Stimulated activated CD8-positive, alpha-beta memory T cell treated with anti-CD3 and anti-CD28 coated beads, Interleukin-15, amount 100 ng/mL, for 24 hours (primary cell): ENCODE measurements at places on chromosomes 12 and 14.

DNA sequence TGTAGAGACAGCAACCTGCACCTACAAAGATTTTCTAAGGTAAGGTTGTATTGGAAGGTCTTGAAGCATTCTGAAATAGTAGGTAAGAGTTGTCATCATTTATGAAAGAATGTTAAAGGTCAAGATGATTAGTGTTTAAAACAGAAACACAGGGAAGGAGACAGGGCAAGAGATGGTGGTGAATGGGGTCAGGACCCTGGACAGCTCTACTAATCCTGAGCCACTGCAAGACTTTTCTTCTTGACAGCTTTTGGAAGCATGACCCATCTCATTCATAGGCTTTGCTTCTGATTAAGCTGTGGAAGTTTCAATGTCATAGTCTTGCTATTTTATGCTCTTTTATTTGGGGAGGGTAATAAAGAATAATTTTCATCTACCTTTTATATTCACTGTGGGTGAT lies 75.5 kb upstream of the CAND1 start:
- no peak for DNase-seq

- DNase-seq, result no peak
These were observed 8.6 kb downstream of the PRKAB1 start for GRCh38 chr12:119676573-119676972.

GRCh38 chr12:98678236-98678945 lies 33.3 kb downstream of the APAF1 start:
- no peak for DNase-seq

GRCh38 chr12:58593557-58594304 lies 326.6 kb downstream of the LRIG3 start:
- no peak for DNase-seq

- no peak for DNase-seq
These were observed 53.8 kb upstream of the NTF3 start for GRCh38 chr12:5377997-5378592.
